ENCODE measurements at places on chromosomes 1 and 21.

GRCh38 chr1:97849345-97850340 lies 71.2 kb downstream of the DPYD start:
- DNase-seq: peak; percentile 2

- DNase-seq: no peak
Measured at GRCh38 chr21:38985568-38986378, 180.0 kb downstream of the ETS2 start.

- no peak for DNase-seq
Measured at GRCh38 chr1:6104631-6105030, 58.9 kb downstream of the KCNAB2 start.

DNA sequence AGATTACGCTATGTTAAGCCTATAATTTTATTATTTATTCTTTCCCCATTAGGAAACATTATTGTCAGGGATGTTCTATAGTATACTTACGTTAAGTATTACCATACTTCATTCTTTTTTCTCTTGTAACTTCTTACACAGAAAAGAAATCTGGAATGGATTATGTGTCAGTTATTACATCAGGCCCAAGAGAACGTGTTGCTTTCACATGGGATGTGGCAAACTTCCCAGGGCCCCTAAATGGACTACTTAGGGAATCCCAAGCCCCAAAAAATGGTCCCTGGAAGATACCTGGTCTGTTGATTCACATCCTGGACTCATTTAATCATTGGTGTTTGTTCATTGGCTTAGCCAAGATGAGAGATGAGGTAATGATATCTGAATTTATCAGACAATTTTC lies 249.8 kb downstream of the NRIP1 start:
- no peak for DNase-seq

- no peak for DNase-seq
Measured at GRCh38 chr21:14755086-14755485, 209.0 kb upstream of the SAMSN1 start.

DNA sequence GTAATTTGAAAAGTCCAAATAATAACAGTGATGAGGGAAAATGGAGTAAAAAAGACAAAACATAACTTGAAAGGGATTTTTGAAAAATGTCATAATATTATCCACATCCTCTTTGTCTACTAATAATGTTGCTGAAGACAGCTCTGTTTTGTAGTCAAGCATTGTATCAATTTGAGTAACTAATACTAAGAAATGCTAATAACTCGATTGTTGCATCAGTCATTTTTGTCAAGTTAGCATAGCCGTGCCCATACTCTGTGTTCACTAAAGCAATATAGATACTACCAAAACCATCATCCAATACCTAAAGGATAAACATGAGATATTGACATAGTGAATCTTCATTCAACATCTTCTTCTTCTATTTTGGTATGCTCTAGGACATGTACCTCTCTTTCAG lies 17.3 kb downstream of the PDC start:
- DNase-seq: no peak

DNA sequence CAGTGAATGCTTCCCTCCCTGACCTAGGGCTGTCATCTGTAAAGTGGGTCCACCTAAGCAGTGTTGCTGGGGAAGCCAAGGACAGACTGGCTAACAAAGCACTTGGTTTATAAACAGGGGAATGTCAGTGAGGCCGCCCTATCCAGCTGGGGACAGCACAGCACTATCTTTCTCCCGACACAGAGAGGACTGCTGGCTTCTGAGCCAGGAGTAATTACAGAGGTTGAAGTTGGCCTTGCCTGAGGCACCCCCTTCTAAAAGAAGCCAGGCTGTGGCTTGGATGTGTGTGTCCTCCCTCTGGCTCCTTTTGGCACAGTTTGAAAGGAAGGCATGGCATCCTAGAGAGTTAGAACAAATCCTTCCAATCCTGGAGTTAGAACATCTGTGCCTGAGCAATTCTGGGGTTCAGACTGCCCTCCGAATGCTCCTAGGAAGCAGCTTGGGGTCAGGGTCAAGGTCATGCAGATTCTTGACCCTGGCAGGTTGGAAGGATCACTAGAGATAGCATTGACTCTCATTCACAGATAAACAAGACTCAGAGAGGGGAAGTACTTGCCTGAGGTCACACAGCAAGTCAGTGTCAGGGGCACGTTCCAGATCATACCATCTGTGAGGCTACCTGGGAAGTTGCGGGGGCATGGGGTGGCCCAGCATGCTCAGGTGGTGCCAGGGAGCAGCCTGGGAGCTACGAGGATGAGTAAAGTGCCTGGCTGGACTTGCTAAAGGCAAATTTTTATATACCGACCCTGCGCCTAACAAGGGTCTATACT lies 1.3 kb upstream of the LDLRAP1 start:
- DNase-seq: no peak

DNA sequence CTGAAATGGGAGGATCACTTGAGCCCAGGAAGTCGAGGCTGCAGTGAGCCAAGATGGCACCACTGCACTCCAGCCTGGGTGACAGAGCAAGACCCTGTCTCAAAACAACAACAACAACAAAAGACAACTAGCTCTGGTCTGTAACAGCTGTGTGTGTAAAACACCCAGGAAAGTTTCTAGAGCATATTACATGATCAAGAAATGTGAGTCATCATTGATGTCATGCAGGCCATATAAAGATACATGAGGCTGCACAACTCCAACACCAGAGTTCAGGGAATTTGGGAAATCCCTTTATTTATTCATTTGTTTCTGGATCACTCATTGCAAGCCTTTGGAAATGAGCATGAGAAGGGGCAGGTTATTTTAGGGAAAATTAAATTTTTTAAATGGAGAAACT lies 50.3 kb upstream of the CTPS1 start:
- DNase-seq: no peak

DNA sequence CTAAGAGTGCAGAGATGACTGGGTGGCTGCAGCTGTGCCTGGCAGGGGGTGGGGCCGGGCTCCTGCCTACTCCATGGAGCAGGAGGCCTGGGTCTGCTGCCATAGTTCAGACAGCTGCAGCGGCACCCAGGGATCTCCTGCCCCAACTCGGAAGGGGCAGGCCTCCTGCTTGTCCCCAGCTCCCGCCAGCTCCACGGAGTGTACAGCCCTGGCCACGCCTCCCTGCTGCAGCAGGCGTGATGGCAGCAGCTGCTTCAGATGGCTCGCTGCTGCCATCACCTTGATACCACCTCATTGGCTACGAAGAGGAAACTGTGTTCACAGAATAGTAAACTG lies 35.9 kb downstream of the ACTL8 start:
- no peak for DNase-seq
